ENCODE measurements at places on chromosomes 2 and 18.

DNA sequence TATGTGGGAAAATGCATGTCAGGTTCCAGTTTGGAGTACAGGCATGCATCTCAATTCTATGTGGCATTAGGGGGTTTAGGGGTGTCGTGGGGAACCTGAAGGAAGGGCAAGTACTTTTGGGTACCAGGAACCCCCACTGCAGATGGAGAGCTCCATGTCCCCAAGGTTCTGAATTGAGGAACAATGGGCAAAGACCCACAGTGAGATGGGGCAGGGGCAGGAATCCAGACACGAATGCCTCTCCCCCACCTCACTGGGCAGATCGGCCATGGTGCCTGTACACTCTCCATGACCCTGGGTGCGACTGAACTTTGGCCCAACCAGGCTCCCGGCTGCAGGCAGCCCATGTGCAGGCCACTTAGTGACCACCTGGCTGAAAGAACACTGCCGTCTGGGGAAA, 209.3 kb downstream of the HAUS1 start:
- DNase-seq = no peak

- DNase-seq = no peak
Observed at GRCh38 chr18:48795696-48796095, 155.1 kb downstream of the SMAD7 start.

DNA sequence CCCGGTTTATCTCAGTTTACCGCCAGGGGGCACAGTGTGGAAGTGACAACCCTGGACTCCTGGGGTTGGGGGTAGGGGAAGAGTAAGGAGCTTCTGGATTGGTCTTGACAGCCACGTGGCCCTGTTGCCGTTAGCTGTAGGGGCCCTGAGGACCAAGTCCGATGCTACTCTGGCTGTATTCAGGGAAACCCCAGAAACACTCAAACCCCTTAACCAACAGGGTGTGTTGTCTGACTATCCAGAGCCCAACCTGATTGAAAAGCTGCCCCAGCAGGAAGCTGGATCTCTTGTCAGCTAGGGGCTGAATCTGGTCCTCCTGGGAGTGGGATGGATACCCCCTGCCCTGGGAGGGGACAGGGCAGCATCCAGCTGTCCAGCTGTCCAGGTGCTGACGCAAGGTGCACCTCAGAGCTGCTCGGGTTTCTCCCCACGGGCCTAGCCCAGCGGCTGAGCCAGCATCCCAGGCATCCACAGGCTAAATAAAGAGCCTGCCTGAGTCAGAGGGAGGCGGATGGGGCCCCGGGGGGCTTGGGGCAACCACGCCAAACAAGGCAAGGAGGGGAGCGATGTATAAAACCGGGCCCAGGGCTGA, 3.1 kb upstream of the GMPPA start:
- DNase-seq = no peak

DNA sequence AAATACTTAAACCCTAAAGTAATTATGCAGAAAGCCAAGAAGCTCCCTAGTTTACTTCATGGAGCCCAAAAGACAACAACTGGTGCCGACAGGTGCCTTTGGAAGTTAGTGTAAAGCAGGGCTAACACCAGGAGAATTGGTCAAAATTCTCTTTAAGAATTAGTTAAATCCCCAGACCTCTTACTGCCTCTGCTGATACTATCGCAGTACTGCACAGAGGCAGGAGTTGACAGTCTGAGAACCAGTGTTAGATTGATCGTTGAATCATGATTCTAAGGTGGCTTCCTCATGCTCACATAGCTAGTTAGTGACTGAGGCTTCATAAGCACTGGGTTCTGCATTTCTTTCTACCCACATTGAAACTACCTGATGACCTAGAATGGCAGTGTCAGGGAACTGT, 445.0 kb downstream of the XIRP2 start:
- no peak for DNase-seq

DNA sequence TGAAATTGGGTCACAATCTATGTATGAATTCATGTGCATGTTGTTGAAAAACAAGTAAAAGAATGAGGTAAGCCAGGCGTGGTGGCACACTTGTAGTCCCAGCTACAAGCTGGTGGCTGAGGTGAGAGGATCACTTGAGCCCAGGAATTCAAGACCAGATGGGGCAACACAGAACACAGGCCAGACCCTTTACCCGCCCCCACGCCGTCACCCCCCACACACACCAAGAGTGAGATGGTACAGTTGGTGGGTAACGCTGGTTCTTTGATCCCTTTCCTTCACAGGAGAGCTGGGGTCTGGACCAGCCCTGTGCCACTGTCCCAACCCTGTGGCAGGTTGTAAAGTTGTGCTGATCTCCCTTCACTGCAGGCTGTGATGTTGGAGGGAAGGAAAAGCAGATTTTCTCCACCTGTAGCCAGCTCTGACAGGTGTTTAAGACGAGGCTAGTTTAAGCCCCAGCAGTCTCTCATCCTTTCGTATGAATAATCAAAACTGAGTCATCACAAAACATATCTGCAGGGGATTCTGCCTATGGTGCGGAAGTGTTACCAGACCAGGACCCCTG, 13.6 kb downstream of the B3GNT2 start:
- no peak for DNase-seq
